ENCODE measurements at places on chromosomes 7 and 10.

- no peak for DNase-seq
Observed at GRCh38 chr10:123913688-123914268, 22.2 kb upstream of the CPXM2 start.

- DNase-seq: no peak
Observed at GRCh38 chr10:75375838-75376237, 25.7 kb downstream of the ZNF503 start.

- peak; percentile 26 for DNase-seq
Observed at GRCh38 chr10:31426401-31426800, 107.4 kb downstream of the ZEB1 start.

DNA sequence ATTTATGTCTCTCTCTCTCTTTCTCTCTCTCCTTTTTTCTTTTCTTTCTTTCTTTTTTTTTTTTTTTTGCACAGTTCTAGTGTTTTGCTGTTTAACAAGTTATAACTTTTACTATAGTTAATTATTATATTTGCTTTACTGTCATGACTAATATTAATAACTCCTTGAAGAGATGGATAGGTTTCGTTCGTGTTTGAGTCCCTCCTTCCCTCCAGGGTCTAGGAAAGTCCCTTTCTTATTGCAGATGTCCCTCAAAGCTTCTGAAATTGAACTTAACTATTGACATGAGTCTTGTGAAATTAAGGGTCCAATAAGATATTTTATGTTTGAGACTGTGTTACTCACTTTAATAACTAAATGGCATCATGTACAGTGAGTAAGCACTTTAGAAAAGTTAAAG is 131.4 kb downstream of the PLXDC2 start:
- DNase-seq: no peak

DNA sequence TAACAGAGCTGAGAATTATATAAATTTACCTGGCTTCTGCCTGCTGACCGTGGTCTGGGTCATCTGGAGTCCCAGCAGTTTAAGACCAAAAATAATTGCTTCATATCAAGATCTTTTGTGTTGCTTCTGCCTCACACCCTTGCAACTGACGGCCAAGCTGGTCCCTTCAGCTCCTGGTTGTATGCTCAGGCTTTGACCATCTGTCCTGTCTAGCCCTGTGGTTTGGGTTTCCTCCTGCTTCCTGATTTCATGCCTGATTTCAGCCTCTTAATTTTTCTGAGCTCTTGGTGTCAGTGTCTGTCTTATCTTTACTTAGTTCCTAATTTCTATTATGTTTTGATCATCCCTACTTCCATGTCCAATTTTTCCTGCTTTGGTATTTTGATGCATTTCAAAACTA is 87.9 kb upstream of the PLXDC2 start:
- peak; percentile 60 for DNase-seq

- no peak for DNase-seq
Observed at GRCh38 chr7:57202274-57202673, 70.0 kb upstream of the ZNF479 start.

GRCh38 chr7:1729773-1730172 is 59.7 kb downstream of the ELFN1 start:
- DNase-seq: no peak

DNA sequence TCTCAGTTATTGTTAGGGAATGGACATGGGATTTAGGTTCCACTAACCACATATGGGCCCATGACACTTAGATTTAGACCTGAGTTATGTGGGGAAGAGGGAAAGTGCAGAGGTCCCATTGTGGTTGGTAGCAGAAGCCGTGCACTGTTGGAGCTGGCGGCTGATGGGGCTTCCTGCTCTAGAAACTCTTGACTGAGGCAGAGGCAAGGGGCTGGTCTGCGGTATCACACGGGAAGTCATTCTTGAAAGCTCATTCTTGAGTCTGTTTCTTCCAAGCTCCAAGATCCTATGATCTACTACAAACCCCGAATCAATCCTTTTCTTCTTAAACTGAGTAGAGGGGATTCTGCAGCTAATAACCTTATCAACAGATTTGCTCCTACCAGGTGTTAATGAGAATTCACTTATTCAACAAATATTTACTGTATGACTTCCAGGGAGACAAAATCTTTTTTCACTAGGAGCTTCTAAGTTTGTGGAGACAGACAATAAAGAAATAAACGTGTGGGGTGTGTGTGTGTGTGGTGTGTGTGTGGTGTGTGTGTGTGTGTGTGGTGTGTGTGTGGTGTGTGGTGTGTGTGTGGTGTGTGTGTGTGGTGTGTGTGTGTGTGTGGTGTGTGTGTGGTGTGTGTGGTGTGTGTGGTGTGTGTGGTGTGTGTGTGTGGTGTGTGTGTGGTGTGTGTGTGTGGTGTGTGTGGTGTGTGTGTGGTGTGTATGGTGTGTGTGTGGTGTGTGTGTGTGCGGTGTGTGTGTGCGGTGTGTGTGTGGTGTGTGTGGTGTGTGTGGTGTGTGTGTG is 57.1 kb downstream of the AOC1 start:
- DNase-seq: no peak

- DNase-seq: no peak
Observed at GRCh38 chr10:17473228-17473950, 19.0 kb upstream of the ST8SIA6 start.

DNA sequence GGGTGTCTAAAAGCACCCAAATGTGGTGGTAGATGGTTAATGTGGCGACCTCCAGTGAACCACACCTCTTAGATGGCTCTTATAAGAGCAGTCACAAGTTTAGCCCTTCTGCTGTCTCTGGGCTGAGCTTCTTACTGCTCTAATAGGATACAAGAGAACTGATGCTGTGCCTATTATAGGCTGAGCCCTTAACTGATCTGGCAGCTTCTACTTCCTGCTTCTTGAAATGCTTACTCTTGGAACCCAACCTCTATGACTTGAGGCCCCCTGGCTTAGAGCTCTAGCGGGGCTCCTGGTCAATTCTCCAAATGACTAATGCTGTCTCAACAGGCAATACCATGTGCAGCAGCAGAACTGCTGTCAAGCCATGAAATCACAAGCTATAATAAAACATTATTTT is 35.0 kb upstream of the LSM8 start:
- DNase-seq: no peak

GRCh38 chr7:37467002-37467401 is 18.3 kb upstream of the ELMO1 start:
- no peak for DNase-seq

GRCh38 chr10:43946445-43946844 is 297.8 kb upstream of the ZNF32 start:
- no peak for DNase-seq

DNA sequence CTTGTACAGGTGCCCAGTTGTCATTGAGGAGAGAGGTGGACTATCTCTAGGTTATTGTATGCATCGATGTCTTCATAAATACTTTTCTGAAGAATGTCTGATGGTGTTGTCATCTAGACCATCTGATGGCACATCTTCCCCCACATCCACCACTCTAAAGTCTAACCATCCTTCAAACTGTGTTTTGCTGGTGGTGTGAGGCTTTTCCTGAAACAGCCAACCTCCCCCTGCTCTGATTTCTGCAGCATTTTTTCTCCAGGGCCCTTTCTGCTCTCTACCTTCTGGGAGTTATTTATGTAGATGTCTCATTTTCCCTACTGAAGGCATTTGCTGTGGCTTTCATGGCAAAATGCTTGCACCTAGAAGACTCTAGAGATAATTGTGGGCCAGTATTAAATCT is 1.5 kb downstream of the PLCE1 start:
- DNase-seq: no peak

DNA sequence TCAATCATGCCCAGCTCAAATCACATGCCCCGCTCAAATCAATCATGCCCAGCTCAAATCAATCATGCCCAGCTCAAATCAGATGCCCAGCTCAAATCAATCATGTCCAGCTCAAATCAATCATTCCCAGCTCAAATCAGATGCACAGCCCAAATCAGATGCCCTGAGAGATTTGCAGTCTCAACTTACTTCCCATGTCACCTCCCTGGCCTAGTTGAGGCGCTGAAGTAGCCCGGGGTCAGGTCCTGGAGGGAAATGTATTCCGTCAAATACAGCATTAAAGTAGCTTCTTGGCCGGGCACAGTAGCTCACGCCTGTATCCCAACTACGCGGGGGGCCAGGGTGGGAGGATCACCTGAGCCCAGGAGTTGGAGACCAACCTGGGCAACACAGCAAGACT is 15.7 kb upstream of the PRKAR1B start:
- DNase-seq: no peak

DNA sequence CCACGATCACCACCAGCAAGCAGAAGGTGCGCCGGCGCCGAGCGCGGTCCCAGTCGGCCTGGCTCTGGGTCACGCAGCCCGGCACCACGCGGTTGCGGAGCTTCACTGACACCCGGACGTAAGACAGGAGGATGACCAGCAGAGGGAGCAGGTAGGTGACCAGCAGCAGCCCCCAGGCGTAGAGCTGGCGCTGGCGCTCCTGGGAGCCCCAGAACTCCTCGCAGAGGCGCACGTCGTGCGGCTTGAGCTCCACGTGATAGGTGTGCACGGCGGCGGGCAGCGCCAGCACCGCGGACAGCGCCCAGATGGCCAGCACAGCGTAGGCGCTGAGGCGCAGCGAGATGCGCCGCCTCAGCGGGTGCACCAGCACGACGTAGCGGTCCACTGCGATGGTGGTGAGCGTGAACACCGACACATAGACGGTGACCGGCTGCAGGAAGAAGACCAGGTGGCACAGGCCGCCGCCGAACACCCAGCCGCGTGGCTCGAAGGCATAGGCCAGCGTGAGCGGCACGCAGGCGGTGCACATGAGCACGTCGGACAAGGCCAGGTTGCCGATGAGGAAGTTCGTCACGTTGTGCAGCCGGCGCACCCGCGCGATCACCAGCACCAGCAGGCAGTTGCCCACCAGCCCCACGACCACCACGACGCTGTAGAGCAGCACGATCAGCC is 920 bp downstream of the PRLHR start:
- no peak for DNase-seq

DNA sequence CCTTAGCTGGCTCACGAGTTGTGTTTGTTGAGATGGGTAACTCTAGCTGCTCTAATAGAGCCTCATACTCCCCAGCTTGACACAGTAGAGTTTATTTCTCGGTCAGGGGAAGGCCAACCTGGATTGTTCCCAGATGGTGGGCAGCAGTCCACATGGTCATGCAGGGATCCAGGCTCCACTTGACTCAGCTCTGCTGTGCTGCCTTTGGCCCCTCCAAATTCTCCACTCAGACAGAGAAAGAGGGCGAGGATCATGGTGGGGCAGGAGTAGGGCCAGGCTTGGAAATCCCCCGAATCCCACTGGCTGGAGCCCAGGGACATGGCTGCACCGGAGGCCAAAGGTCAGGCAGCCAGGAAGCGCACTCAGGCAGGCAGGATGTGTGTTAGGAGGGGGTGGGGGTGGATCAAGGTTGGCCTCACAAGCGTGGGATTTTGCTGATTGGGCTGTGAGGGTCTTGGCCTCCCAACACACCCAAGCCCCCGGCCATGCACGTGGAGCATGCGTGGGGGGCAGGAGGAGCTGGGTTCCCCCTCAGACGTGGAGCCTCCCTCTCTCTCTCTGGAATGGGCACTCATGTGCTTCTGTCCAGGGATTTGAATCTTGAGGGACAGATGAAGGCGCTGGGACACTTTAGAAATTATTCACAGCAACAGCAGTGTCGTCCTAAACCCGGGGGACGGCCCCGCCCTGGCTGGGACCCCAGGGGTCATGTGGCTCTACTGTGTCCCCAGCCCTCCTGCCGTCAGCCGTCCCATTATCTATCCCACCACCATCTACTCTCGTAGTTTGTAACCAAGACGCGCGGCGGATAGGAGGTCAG is 44.8 kb downstream of the PDGFA start:
- no peak for DNase-seq

Data from D341Med (cell line).